ENCODE measurements at places on chromosomes 1 and 21.

DNA sequence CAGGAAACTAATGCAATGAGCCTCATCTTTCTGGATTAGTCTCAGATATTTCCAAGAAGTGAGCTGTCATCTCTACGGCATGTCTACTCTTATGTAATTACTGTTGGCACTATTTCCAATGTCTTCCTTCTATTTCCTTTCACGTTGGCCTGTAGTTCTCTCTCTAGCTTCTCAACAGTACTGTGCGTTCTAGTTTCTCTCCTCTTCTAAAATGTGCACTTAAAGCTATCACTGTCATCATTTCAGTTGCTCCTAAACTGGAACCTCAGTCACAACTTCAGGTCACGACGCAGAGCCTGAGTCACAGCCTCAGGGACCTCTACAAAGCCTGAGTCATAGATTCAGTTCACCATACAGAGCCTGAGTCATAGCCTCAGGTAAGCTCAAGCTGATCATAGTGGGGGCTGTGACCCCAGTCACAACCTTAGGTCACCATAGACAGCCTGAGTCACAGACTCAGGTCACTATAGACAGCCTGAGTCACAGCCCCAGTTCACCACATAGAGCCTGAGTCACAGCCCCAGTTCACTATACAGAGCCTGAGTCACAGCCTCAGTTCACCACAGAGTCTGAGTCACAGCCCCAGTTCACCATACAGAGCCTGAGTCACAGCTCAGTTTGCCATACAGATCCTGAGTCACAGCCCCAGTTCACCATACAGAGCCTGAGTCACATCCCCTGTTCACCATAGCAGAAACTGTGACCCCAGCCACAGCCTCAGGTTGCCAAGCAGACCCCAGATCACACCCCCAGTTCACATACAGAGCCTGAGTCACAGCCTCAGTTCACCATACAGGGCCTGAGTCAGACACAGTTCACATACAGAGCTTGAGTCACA is 13.0 kb downstream of the WNT9A start:
- peak; percentile 50 for DNase-seq

- no peak for DNase-seq
These were observed 514.8 kb downstream of the MRPL39 start for GRCh38 chr21:25092441-25093011.

DNA sequence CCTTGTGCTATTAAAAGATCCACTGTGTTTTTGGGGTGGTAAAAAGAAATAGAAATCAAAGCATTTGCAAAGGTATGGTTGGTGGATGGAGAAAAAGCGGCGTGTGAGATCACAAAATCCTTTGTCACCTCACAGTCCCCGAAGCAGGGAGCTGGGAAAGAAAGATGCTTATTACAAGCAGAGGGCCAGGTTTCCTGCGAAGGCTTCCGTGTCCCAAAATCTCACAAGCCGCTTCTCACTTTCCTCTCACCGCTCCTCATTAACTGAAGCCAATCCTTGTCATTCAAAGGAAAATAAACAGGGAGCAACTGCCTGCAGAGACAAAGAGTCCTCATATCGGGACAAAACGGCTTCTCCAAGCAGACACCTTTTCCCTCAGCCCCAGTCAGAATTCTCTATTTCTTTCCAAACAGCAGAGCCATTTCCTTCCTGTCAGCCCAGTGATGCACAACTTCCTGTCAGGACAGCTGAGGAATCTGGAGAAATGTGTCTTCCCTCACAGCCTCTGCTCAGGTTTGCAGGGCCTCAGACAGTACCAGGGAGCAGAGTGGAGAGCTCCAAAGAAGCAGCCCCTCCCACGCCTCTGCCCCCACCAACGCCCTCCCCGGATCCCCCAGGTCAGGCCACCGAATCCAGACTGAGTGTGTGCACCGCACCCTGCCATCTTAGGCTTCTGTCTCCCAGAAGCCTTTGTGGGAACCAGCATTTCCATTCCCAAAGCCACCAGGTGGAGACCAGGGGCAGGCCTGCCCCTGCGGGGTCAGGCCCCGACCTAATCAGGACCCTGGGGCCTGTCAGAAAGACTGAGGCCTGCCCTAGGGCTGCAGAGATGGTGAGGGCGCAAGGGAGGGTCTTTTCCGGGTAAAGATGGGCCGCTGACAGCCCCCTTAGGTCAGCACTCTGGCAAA is 29.6 kb downstream of the KCNN3 start:
- no peak for DNase-seq

GRCh38 chr1:65525266-65526048 is 105.0 kb downstream of the LEPR start:
- no peak for DNase-seq
